Activated CD4-positive, alpha-beta T cell treated with anti-CD3 and anti-CD28 coated beads for 24 hours (primary cell): ENCODE measurements at places on chromosomes 11 and 22.

DNA sequence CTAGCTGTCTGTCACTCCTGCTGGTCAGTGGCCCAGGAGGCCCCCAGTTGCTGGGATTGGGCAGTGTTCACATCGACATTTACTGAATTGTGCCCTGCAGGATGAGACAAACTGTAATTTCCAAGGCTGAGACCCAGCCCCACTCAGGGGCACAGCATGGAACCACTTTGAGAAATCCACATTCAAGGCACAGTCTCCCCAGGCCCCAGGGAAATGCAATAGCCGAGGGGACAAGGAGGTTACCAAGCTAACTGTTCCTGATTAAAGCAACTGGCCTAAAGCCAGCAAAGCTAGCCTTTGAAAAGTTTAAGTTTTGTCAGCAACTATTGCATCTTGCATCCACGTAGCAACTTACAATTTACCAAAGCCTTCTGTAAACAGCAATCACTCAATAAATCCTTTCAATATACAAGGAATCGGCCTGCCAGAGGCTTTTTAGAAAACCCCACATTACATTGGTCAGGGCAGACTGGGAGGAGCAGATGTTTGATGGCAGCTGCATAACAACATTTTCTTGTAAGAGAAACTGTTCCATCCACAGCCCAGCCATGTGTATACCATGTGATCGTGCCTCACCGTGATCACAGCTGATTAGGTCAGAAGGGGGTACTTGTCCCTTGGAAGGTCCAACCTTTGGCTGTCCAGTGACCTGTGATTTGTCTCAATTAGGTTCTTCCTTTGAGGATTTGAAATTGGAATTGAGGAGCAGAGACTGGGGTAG is 103.9 kb downstream of the TENM4 start:
- no peak for DNase-seq

DNA sequence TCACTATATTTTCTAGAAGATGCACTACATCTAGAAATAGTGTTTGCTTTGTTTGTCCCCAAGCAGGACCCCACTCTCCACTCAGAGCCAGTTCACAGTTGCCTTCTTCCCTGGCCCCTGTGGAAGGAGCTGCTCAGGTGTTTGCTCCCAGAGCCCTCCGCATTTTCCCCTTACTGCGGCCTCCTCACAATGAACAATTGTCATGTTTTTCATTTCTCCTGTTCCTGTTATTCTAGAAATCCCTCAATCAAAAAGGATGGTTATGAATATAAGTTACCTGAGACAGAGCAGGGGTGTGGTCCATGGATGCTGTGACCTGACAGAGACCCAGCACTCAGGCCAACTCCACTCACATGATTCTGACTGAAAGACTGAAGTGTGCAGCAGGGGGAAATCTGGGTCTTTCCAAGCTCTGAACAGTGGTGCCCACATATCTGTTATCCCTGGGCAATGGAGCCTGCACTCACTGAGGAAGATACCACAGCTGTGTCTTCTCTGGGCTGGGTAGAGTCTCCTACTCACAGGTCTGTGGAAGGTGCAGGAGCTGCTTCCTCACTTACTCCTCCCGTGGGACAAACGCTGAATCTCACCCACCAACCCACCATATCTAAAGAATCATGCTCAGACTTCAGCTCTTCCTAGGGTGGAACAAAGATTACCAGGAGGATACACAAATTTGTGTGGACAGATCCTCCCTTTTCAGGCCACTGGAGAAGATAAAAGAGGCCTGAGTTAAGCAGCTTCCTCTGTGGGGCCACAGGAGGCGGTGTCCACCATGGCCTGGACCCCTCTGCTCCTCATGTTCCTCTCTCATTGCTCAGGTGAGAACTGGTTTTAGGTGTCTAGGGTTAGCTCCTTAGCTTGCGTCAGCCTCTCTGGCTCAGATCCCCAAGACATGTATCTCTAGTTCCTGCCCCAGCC is 87.1 kb upstream of the TOP3B start:
- DNase-seq: no peak

- DNase-seq: no peak
Observed at GRCh38 chr11:56049487-56049886, 22.0 kb downstream of the OR5AS1 start.

GRCh38 chr11:19102521-19102900 is 14.5 kb upstream of the ZDHHC13 start:
- DNase-seq: no peak

DNA sequence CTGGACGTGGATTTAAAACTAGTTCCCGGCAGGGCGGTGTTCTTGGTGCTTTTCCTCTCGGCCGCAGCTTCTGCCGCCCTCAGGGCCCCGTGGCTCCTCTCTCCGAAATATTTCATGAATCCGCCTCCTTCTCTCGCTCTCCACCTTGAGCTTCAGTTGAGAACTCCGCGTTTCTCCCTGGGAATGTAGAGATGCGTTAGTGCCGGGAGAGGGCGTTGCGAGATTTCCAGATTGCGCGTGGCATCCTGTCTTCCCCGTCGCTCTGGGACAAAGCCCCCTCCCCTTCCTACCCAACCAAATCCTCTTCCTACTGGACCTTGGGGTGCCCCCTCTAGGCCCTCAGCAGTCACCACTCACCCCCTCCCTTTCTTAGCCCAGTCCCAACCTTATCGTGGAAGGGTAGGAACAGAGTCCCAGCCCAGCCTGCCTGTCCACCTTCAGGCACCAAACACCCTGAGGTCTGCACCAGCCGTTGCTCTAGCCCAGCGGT is 15.5 kb upstream of the RAC2 start:
- DNase-seq: no peak

DNA sequence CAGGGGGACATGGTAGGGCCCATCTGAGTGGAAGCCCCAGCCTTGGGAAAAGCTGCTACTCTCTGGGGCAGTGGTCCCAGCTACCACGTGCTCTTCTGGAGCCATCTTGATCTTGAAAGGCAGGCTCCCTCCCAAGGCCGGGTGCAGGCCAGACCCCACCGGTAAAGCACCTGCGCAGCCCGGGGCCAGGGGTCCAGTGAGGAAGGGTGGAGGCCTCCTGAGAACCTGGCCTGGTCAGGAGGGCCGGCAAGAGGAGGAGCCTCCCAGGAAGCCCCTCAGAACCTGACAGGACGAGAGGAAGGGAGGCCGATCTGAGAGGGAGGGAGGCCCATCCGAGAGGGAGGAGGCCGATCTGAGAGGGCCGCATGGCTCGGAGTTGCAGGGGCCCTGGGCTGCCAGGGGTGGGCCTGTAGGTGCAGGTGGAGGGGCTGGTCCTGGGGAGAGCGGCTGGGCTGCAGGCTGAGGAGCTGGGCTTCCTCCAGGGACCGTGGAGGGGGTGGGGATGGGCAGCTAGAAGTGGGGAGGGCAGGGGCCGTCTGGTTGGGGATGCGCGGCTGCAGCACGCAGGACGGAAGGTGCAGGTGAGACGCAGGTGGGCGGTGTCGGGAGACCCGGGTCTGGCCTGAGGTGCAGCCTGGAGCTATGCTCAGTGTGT is 529 bp downstream of the GRAMD4 start:
- DNase-seq: no peak

DNA sequence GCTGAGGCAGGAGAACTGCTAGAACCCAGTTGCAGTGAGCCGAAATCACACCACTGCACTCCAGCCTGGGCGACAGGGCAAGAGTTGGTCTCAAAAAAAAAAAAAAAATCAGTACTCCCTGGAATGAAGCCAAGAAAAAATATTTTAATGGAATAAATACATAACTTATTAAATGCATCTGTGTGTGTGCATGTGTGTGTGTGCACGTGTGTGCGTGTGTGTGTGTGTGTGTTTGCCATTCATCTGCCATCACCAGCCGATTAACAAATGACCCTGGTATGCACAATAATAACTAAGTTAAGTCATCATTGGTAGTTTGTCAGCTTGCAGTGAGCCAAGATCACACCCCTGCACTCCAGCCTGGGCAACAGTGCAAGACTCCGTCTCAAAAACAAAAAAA is 35.0 kb upstream of the SCGB1A1 start:
- no peak for DNase-seq

DNA sequence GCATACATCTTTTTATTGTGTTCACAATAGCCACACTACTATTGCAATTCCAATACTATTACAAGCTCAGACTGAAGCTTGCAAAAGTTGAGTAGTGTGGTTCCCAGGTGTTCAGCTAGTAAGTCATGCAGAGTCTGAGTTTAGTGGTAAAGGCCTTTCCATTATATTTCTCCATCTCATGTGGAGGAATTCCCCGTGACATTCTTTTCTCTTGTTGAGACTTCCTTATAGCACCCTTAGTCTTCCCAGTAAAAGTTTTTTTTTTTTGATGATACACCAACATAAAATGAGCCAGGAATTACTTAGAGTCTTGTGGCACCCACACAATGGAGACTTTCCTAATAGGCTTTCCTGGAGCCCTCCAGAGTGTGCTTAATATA is 110.8 kb downstream of the UVRAG start:
- no peak for DNase-seq

GRCh38 chr11:36388071-36388470 is 92.0 kb downstream of the PRR5L start:
- no peak for DNase-seq
